Activated CD8-positive, alpha-beta T cell treated with anti-CD3 and anti-CD28 coated beads for 36 hours (primary cell): ENCODE measurements at places on chromosomes 7 and 10.

DNA sequence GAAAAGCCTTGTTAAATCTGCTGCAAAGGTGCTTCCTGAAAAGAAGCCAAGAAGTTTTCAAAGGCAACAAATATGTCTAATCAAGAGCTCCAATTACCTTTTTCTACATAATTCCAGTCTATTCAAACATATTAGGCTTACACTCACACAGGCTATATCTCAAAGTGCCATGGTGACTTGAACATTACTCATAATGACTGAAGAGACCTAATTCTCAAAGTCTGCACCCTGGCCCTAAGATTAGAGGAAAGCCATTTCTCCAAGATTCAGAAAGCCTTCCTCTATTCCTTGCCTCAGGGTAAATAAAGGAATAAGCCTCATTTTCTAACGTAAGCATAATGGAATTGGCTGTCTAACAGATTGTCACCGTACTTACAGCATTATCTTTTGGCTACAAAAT, 78.3 kb upstream of the THSD7A start:
- DNase-seq: no peak

DNA sequence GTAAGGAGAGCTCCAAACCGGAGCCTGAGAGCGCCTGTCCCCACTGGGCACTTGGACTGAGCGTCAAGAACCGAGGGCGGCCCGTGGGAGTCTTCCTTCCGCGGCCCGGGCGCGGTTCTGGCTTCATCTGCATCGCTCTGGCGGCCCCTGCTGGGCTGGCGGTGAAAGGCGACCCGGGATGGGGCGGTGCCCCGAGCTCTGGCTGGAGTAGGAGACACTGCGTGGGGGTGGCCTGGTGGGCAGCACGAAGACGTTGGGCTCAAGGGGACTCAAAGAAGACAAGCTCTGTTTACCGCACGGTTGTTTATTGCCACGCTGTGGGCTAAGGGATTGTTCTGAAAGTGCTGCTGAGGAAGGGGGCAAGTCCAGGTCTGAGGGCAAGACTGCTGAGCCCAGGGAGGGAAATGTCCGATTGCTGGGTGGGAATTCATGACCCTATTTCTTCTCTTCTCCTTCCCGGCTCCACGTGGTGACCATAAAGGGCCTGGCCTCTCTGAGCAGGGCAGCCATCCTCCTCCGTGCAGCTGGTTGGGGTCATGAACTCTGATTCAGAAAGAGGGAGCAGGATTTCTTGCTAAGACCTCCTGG, 29.8 kb downstream of the PLAU start:
- peak; percentile 88 for DNase-seq

DNA sequence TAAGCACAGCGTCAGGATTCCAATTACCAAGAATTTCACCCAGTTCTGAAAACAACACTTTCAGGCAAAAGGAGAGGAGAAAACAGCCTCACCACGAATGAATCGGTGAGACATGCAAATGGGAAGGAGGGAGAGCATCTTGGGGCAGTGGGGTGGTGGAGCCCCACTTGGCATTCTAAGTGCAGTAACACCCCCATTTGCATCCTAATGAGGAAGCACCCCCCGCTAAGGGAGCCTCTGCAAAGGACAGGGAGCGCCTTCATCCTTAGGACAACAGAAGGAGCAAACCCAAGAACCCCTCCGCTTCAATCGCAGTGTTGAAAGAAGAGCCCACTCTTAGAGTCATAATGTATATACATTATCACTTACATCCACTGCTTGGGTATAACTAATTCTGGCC, 46.8 kb downstream of the NRAP start:
- DNase-seq: no peak

DNA sequence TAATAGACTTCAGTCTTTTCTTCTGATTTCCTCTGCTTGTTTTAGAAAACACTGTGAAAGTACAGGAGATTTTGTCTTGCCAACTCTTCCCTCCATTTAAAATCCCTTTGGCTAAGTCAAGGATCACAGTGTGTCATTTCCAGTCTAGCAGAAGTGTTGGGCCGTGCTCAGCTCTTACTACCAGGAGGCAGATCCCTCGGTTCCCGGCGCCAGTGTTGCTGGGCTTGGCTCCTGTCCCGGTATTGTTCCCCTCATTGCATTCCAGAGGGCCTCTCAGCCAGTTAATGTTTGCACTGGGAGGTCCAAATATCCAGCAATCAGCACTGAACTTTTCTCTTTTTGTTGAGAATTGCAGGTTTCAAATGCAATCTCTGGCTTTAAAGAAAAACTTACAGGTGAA, 612.1 kb upstream of the MGMT start:
- DNase-seq: no peak

- peak; percentile 67 for DNase-seq
Measured at GRCh38 chr10:17669185-17669872, 25.4 kb downstream of the STAM start.

DNA sequence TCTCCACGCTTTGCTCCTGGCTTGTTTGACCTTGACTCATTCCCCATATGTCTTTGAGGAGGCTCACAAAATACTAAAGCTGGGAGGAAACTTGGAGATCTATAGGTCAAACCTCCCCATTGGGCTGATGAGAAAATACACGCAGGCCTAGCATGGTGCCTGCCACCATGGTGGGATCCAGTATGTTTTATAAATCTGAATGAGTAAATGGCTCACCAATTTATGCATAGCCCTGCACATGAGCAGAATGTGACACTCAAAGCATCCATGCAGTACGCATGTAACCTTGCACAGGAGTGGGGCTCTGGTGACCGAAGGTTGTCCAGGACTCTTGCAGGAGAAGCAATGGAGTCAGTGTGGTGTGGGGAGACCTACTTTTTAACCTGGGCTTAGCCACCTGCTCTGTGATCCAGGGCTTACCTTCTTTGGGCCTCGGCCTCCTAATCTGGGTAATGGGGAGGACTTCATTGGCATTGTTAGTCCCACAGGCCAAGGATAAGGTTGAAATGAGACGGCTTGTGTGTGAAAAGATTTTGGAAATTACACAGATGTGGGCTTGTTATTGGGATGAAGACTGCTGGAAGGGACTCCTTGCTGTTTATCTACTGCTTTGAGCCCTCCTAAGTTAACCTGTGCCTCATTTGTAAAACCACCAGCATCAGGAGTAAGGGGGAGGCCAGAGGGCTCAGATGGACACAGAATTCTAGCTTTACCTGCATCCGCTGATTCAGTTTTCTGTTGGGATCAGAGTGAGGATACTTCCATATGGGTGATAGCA, 58.4 kb downstream of the ADCYAP1R1 start:
- no peak for DNase-seq

DNA sequence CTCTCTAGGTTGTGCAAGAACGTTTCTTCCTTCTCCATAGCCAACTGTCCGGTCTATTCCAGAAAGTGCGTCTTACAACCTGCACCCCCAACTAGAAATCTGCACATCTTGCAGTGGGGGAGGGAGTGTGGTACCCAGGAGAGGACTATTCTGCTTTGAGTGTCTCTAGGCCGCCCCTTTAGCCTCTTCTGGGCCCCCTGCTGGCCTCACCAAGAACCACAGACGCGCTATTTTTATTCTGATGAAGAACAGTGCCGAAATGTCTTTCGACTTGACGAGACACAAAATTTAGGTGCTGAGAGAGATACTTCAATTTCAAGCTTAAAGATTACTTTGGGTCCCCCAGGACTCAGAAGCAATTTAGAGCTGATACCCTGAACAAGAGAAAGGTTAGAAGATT, 1.0 kb downstream of the CNPY1 start:
- no peak for DNase-seq

DNA sequence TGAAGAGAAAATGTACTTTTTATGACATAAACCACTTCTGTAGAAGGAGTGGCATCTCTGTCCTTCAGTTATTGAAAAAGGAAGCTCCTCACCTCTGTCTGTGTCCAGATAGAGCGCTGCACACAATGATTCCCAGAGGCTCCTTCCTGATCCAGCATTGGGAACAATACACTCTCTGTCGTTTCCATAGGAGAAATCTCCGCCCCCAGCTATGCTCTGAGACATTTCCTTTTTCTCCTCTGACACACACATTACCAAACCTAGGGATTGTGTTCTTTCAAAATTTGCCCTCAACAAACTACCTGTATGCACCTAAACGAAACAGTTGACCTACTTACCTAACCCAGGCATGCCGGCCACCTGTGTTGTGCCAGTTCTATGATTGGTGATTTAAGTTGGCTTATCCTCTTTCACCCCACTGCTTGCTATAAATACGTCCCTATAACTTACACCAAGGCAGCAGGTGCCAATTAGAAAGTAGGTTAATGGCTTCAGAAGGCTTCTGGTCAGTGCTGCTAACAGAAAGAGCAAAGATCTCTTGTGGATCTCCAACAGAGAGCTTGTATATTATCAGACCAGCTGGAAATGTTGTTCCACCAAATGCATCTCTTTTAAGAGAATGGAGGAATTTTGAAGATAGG, 140.1 kb upstream of the JCAD start:
- DNase-seq: no peak

DNA sequence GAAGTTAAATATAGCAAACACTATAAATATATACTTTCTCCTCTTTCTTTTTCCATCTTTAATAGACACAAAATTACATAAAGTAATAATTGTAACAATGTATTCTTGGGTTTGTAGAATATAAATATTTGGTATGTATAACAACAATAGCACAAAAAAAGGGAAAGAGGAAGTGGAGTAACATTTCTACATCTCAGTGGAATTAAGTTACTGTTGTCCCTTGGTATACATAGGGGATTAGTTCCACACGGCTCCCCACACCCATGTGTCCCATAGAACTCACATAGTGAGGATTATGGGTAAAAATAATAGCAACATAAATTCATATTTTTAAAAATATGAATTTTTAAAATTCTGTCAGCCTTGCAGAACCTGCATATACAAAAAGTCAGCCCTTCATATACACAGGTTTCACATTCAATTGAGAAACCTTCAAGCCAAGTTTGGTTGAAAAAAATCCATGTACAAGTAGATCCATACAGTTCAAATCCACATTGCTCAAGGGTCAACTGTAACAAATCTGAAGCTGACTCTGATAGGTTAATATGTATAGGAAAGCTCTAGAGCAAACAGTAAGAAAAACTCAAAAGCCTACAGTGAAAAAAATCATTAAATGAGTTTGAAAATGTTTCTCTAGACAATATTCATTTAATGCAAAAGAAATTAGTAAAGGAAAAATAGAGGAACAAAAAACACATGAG, 92.4 kb downstream of the HYCC1 start:
- DNase-seq: no peak
